Left ventricle myocardium inferior (tissue), 1 donor: ENCODE measurements at places on chromosomes 4 and X.

- no peak for DNase-seq
Observed at GRCh38 chr4:152185786-152186550, 349.9 kb downstream of the FBXW7 start.

- DNase-seq = no peak
Observed at GRCh38 chr4:4870576-4871241, 11.2 kb downstream of the MSX1 start.

- no peak for DNase-seq
Observed at GRCh38 chr4:75146223-75146622, 213.3 kb downstream of the PARM1 start.

- DNase-seq = no peak
Observed at GRCh38 chrX:72176981-72177380, 4.6 kb upstream of the PIN4 start.

GRCh38 chr4:122744229-122744628 is 11.7 kb downstream of the BBS12 start:
- DNase-seq = no peak

- no peak for DNase-seq
Observed at GRCh38 chr4:106289737-106290136, 26.3 kb downstream of the TBCK start.

DNA sequence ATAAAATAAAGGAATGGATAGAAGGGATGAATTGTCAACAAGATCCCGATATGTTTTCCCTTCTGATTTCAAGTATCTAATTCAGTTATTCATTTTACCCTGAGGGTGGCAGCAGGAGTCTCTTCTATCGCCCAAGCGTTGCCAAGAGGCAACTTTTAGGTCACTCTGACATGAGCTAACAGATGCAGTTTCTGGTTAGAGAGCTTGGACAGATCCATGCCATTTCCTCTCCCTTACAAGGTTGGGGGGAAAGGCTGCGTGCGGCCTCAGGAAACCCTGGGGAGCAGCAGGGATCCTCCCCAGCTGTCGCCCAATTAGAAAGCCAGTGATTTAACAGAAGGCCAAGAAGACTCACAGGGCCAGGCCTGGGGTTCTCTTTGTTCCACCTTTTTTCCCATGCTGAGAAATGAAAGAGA is 35.3 kb upstream of the WAS start:
- peak; percentile 11 for DNase-seq

- peak; percentile 72 for DNase-seq
Observed at GRCh38 chr4:57270346-57270745, 160.2 kb upstream of the IGFBP7 start.

GRCh38 chr4:174828845-174829701 is at the start of gene GLRA3:
GLRA3 (minus strand) TSS chr4:174829247; CDS start chr4:174828811, 436 bp downstream.
- DNase-seq = no peak

GRCh38 chr4:314296-314903 is 9.1 kb upstream of the ZNF732 start:
- DNase-seq = no peak

GRCh38 chrX:103343105-103343504 is 13.1 kb downstream of the TCEAL7 start:
- DNase-seq = peak; percentile 22

DNA sequence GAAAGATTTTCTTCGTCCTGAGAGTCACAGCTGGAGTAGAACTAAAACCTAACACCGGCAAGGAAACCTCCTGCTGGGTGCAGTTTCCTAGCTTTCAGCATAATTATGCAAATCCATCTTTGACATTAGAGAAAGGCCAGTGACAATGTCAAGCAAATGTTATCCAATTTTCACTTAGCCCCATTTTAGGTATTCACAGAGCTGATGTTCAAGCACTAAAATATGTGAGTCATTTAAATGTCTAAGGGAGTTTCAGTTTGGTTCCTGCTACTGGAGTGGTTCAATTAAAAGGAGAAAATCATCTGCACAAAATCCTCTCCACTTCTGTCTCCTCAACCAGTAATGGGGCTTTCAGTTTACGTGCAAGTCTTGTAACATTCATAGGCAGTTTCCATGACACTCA is 37.1 kb upstream of the AMOT start:
- no peak for DNase-seq

DNA sequence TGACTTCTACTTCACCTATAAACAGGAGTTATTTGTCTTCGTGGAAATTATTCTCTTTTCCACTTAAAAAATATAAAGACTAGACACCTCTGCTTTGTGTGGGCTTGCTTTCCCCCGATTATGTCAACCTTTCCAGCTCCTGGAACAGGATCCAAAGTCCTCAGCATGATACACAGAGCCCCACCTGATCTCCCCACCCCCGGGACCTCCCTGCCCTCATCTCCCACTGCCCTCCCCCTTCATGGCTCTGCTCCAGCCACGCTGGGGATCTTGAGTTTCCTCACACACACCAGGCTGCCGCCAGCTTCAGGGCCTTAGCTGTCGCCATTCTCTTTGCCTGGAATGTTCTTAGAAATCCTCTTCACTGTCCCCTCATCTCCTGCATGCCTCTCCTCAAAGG is 55.3 kb downstream of the MBNL3 start:
- no peak for DNase-seq

DNA sequence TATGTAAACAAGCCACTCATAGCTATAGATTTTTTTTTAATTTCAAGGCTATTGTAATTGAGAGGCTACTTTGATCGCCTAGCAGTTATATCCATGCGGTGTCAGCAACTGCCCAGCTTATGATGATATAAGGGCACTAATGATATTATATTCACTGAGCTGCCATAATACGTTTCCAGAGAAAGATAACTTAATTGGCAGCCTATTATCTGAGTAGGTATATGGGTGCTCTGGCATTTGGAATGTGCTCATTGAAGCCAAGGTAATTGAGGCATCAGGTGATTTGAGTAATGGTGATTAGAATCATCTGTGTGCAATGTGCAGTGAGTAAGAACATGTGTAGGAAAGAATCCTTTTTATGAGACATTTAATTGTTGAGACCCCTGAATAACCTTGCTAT is 490.0 kb downstream of the CENPC start:
- no peak for DNase-seq

- DNase-seq = no peak
Observed at GRCh38 chr4:13427599-13428325, 56.4 kb downstream of the RAB28 start.

DNA sequence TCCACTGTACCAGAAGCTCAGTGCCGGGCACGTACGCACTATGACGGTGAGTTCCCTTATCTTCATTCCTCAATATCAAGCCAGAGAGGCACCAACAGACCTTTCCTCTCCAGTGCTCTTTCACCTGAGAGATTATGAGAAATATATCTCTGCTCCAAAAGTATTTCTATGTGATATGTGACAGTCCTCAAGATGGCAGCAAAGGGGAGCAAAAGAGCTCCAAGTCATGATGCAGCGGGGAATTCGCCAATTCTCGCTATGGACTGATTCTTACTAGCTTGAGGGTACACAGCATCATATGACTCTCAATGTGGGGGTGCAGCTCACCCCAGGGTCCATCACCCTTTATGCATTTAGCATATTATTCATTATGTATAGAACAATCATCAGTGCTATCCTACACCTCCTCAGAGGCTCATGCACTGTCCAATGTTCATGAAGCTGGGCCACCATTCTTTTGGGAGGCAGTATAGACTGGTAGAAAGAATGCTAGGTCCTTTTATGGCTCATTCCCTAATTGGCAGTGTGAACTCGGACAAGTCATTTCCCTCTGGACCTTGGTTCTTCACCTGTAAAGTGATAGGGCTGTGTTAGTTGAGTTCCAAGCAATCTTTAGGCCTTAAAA is 12.8 kb upstream of the IQSEC2 start:
- no peak for DNase-seq

- no peak for DNase-seq
Observed at GRCh38 chr4:177127658-177128057, 182.0 kb upstream of the NEIL3 start.

DNA sequence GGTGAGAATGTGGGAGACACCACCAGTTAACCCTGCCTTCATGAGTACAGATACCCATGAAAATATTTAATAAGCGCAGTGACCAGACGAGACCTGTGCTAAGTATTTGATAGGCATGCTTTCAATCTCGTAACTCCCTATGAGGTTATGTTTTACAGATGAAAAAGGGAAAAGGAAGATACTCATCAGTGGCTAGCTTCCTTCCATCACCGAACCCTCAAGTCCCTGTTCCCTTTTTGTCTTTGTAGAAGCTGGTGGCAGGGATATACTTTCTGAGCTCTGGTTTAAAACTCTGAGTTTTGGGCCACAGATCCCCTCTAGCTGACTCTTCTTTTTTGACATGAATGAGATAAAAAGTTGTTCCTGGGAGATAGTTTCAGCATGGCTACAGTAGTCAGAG is 26.3 kb downstream of the AFF1 start:
- DNase-seq = no peak

DNA sequence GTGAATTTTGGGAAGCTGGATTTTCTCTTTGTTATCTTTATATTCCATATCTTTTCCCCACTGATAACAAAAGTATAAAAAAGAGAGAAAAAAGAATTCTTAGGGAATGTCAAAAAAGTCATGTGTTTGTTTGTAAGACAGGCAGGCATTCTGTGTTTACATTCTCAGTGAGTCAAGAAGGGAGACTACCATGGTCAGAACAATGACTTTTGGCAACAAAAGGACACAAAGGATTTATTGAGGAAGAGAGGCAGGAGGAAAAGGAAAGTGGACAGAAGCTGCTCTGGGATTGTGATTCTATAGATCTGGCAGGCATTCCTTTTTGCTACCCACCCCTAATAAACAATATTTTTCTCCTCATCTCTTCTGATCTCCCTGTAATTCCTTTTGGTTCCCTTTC is 5.9 kb upstream of the ANK2 start:
- DNase-seq = no peak

DNA sequence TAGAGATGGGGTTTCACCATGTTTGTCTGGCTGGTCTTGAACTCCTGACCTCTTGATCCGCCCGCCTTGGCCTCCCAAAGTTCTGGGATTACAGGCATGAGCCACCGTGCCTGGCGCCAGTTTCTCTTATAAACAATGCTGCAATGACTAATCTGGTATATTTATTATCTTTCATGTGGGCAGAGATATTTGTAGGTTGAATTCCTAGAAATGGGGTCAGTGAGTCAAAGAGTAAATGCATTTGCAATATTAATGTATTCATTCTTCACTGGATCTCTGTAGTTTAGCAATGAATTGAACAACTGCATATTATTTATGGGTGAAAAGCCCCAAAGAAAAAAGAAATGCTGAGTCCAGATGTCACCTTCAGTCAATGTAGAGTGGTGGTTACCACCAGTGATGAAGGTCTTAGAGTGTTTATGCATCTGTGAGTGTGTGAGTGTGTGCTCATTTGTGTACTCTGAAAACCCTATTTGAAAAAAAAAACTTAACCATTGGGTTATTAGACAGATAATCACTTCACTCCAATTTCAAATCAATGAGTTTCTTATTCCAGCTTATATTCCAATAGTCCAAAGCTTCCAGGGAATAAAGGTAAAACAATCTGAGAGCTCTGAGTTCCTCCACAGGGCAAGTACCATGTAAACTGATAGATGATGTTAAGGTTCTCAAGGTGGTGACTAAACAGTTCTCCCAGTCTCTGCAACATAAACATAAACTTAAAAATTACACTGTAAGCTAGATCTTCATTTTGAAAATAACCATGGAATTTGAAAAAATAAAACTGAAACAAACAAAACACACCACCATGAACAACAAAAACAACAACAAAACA is 22.6 kb upstream of the CD38 start:
- no peak for DNase-seq

DNA sequence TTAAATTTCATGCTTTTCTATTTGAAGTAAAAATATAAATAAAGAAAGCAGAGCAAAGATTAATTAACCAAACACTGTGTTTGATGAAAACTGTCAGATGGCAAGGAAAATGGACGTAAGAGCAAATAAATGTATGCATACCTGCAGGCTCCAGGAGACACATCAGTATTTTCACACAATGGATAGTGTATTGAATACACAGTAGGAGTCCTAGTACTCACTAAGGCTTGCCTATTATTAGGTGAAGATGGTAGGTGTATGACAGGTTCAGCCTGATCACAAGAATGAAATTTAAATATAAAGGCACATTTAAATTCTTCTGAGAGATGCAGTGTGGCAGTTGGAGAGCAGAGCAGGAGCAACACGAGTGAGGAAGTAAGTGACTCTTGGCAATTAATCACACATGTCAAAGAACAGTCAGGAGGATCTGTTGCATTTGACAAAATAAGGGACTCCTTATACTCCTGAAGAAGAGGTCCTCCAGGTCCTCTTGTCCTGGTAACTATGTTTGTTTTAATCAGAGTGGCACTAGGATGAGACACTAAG is 106.0 kb upstream of the NDST4 start:
- DNase-seq = no peak

- no peak for DNase-seq
Observed at GRCh38 chrX:19372547-19373331, 29.0 kb downstream of the PDHA1 start.

DNA sequence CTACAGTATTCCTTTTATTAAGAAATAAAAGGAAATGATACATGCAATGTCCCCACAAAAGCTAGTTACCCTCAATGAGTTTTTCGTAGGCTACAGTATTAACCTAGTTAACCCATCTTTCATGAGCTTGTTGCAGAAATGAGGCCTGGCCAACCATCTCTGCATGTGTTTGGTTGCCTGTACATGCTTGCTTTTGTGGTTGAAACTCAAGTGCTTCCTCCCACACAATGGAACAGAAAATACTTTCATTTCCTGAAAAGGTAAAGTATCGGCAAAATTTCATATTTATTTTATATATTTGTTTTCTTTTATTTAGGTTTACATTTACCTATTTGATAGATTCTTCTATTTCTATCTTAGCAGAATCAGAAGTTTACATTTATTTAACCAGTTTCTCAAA is 214.6 kb upstream of the FAM241A start:
- no peak for DNase-seq

- peak; percentile 61 for DNase-seq
Observed at GRCh38 chr4:123244137-123244536, 152.5 kb upstream of the SPRY1 start.

DNA sequence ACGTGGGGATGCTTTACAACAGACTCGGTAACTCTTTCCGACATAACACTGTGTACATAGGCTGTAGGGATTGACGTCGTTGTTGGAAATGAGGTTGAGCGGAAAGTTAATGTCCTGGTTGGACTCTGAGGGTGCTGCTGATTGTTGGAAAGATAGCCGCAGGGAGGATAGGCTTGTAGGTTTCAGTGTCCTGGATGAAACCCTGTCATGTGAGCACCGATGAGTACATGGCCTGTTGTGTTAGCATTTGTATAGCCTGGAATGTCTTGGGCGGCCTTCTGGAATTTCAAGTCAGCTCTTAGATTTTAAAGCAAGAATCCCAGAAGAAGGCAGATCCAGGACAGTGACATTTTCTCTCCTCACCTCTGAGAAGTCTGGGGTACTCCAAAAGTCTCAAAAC is 63.3 kb downstream of the TBC1D14 start:
- DNase-seq = no peak

DNA sequence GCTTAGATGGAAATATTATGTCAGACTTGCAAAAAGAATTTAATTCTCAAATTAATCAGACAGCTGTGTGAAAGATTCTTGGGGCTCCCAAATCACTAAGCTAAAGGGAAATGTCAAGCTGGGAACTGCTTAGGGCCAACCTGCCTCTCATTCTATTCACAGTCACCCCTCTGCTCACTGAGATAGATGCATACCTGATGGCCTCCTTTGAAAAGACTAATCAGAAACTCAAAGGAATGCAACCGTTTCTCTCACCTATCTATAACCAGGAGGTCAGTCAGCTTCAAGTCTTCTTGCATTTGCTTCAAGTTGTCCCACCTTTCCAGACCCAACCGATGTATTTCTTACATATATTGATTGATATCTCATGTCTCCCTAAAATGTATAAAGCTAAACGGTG is 882.7 kb downstream of the CENPC start:
- DNase-seq = no peak
